ENCODE measurements at places on chromosomes 1 and 21.

DNA sequence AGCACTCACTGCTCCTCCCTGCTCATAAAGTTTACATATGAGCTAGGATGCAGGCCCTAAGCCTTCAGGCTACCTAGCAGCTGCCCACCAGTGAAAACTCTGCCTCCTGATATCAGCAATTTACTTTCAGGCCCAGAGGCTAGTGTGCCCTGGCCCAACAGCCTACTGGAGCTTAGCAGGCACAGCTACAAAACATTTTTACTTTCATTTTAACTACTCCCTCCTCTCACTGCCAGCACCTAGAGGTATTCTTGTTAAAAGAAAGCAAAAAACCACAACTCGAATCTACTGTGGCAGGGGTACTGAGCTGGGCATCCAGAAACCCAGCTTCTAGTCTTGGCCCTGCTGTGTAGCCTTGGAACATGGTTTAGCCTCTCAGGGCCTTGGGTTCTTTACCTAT lies 5.8 kb upstream of the LORICRIN start:
- no peak for DNase-seq

DNA sequence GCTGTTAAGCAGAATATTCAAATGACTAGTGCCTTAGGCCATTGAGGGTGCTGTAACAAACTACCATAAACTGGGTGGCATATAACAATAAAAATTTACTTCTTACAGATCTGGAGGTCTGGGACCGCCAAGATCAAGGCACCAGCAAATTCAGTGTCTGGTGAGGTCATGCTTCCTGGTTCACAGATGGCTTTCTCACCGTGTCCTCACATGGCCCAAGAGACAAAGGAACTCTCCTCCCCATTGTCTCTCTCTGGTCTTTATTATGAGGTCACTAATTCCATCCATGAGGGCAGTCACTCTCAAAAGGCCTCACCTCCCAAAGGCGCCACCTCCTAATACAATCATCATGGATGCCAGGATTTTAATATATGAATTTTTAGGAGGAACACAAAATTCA lies 127.3 kb downstream of the GABPA start:
- no peak for DNase-seq

DNA sequence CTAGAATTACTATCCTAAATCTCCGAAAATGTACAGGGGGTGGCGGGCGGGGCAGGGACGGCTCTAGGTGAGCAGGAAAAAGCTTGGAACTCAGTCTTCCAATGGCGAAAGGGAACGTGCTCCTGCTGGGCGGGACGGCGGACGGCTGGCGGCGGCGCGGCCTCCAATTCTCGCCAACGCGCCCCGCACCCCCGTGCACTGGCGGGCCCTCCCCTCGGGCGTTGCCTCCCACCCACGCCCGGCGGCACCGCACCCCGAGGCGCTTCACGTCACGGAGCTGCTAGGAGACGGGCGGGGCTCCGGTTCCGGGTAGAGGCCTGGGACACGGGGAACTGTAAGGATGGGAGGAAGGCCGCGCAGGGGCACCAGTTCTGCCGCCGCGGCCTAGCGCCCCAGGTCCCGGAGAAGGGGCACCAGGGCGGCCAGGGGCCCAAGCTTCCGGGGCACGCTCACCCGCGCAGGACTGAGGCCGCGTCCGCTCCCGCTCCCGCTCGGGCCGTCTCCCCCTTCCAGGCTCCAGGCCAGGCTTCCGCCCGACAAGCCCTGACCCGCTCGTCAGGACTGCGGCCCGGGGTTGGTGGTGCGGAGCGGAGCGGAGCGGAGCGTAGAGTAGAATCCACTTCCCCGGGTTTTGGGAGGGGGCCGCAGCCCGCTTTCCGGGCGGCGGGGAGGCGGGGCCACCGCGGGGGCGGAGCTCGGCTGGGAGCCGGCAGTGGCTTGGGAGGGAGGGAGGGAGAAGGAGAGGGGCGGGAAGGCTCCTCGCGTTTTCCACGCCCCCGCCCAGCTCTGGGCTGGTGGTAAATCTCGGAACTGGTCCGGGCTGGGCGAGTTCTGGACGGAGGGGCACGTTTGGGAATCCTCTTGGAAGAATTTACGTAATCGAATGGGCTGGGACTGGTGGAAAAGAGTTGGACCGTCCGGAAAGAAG lies at the start of gene DDX59:
TSS of gene DDX59 (minus strand) at position 594 of the 928 bp plus-strand sequence. CDS start 3,167 bp downstream, outside the sequence.
- DNase-seq = peak; percentile 94

- no peak for DNase-seq
Measured at GRCh38 chr1:197595304-197595904, 179.9 kb downstream of the DENND1B start.

DNA sequence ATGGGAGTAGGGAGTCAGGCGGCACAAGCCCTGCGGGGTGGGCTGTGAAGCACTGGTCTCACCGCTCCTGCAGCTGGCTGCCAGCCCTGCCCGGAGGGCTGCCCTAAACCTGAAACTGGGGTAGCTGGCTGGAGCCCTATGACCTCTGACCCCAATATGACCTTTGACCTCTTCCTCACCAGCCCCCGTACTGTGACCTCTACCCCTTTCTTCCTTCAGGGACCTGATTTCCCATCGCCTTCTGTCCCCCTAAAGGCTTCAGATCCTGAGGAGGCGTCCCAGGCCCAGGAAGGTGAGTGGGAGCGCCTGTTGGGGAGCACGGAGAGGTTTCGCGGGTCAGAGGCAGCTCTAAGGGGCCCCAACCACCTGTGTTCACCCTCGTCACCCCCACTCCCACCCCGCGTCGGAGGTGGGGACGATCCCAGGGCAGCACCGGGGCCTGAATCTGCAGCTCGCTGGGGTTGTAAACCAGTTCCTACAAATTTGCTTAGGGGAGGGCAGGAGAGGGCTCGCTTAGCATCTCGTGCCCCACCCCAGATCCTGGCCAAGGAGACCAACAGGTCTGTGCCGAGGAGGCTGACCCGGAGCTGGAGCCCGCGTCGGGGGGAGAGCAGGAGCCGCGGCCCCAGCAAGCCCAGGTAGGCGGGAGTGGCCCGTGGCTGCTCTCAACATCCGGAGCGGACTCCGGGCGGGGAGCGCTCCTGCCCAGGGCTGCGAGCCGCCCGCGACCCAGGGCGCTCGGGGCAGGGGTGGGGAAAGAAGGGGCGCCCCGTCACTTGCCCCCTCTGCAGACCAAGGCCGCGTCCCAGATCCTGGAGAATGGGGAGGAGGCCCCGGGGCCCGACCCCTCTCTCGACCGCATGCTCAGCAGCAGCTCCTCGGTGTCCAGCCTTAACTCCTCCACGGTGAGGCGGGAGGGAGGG lies 7.3 kb downstream of the SYTL1 start:
- no peak for DNase-seq

- no peak for DNase-seq
Measured at GRCh38 chr1:55214212-55214933, 791 bp downstream of the USP24 start.

DNA sequence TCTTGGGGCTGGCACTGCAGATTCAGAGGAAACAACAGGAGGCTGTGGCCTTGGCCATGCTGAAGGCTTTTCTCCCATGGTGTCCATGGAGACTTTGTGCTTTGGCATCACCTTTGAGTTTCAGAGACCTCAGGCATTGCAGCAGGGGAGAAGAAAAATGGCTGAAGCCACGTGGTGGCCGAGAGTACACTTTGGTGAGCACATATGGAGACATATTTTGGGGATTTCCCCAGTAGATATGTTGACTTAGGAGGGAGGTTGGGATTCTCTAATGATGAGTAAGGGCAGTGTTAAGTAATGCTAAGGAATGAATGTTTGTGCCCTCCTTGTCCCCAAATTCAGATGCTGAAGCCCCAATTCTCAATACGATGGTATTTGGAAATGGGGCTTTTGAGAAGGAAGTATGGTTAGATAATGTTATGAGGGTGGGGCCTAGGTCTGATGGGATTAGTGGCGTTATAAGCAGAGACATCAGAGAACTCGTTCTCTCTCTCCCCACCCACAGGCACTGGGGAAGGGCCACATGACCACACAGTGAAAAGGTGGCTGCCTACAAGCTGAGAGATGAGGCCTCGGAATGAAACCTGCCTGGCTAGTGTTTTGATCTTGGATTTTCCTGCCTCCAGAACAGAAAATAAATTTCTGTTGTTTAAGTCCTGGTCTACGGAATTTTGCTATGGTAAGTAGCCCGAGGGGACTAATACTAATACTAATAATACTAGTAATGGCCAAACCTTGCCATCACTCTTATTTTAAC lies 98.6 kb downstream of the TBX19 start:
- no peak for DNase-seq

- DNase-seq = no peak
Measured at GRCh38 chr1:7960867-7961215, 670 bp upstream of the PARK7 start.

DNA sequence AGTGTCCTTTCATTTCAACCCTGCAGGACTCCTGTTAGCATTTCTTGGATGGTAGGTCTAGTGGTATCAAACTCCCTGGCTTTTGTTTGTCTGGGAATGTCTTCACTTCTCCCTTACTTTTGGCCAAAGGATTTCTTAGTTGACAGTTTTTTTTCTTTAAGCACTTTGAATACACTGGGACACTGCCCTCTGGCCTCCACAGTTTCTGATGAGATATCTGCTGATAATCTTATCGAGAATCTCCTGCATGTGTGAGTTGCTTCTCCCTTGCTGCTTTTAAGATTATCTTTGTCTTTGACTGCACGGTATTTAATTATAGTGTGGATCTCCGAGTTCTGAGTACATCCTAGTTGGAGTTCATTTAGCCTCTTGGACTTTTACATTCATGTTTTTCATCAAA lies 13.3 kb downstream of the UTS2 start:
- no peak for DNase-seq

GRCh38 chr1:24963943-24964693 lies 34.0 kb upstream of the RUNX3 start:
- DNase-seq = no peak

DNA sequence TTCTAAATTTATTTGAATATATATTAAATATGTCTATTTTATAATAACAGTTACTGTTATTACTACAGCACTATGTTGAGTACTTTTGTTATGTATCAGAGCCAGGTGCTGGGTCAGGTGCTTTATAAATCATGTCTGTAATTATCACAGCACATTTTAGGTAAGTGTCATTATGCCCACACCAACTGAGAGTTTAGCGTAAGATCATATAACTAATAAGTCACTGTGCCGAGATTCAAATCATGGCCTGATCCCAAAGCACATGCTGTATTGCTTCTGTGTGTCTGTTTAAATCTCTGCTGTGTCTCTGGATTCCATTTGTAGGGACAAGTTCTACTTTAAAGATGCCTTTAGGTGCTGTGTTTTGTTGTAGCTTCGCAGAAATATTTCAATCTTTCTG lies 1.9 kb downstream of the GPSM2 start:
- no peak for DNase-seq

GRCh38 chr1:157069601-157070000 lies 24.1 kb upstream of the ARHGEF11 start:
- no peak for DNase-seq

DNA sequence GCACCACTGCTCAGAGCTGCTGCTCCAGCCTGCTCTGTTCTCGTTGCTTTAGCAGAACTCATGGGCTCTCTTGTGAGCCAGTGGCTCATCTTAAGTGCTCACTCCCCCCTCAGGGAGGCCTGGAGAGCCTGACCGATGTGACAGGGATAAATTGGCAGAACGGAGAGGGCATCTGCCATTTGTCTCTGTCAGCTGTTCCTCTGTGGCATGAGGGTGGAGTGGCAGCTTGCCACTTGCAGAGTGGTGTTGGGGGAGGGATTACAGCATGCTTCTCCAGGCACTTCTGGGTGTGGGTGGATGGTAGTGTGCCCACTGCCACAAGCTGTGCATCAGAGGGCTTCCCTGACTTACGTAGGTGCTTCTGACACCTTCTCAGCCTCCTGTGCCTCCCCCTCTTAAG lies 229.5 kb downstream of the PAPPA2 start:
- no peak for DNase-seq

- no peak for DNase-seq
Measured at GRCh38 chr1:150142083-150142482, 7.6 kb upstream of the PLEKHO1 start.

- DNase-seq = no peak
Measured at GRCh38 chr1:36645867-36646266, 163.2 kb upstream of the CSF3R start.

GRCh38 chr1:225662155-225662554 lies 9.2 kb upstream of the ENAH start:
- DNase-seq = no peak

Measured in fibroblast of skin of left biceps (primary cell).